Islet precursor cell (in vitro differentiated cells): ENCODE measurements at places on chromosomes 13 and 19.

GRCh38 chr13:27079421-27079958 lies 92.1 kb downstream of the USP12 start:
- DNase-seq, result peak; percentile 93

DNA sequence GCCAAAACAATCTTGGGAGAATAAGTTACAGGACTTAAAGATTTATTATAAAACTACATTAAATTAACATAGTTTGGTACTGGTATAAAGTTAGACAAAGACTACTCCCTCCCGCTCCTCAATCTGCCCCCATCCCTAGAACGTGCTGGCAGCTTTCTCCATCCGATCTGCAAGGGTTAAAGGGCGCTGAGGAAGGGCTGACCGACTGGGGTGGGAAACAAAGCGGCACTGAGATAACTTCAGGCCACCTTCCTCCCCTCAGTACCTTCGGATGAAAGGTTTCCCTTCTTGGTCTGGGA lies 790 bp upstream of the SUGT1 start:
- no peak for DNase-seq

DNA sequence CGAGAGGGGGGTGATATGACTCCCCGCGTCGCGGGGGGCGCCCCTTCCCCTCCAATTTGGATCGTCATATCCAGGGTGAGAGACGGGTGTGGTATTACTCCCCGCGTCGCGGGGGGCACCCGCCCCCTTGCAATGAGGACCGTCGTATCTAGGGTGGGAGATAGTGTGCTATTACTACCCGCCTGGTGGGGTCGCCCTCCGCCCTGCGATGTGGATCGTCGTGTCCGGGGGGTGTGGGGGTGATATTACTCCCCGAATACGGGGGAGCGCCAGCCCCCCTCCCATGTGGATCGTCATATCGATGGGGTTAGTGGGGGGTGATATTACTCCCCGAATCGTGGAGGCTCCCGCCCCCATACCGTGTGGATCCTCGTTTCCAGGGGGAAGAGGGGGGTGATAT lies 29.2 kb upstream of the RGCC start:
- DNase-seq, result no peak

GRCh38 chr19:46193678-46194077 lies 35.9 kb upstream of the IGFL1 start:
- no peak for DNase-seq
